Stimulated activated CD4-positive, alpha-beta T cell treated with anti-CD3 and anti-CD28 coated beads, TNF-alpha, amount 100 ng/mL, for 48 hours (primary cell): ENCODE measurements at places on chromosomes 7 and 10.

DNA sequence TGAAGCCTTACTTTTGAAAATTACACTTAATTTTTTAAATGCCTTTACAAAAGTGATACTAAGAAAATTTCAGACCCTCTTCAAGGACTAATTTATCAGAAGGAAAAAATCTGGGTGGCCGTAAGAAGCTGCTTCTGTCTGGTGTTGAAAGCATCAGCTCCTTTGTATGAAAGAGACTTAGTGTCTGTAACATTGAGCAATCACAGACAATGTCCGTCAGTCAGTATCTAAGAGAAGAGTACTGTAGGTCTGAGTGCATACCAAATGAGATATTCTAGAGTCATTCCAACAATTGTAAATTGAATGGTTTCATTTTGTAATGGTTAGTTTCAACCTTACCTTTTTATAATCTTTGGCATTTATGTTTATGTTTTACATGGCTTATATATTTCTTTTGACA lies 11.1 kb upstream of the MDFIC start:
- DNase-seq: no peak

DNA sequence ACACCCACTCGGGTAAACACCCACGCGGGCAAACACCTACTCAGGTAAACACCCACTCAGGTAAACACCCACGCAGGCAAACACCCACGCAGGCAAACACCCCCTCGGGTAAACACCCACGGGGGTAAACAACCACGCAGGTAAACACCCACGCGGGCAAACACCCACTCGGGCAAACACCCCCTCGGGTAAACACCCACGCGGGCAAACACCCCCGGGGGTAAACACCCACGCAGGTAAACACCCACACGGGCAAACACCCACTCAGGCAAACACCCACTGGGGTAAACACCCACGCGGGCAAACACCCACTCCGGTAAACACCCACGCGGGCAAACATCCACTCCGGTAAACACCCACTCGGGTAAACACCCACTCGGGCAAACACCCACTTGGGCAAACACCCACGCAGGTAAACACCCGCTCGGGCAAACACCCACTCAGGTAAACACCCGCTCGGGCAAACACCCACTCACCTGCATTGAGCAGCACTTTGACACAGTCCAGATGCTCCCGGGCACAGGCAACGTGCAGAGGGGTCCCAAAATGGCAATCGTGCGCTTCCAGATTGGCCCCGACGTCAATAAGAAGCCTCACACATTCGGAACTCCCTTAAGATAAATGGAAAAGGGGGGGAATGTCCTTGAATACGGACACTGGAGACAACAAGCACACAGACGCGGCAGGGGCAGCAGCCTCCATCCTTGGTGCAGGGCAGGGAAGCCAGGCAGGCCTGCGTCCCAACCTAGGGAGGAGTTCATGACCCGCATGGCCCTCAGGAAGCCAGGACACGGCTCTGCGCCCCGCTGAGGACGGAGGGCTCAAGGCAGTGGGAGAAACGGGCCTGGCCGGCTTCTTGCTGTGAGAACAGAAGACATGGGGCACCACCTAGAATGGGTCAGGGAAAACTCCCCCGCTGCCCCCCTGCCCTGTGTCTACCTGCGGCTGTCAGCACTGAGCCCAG lies 17.6 kb downstream of the ASB13 start:
- DNase-seq: no peak

GRCh38 chr10:77244746-77245145 lies 392.9 kb downstream of the KCNMA1 start:
- no peak for DNase-seq

GRCh38 chr7:108211382-108212201 lies 81.4 kb upstream of the LAMB4 start:
- DNase-seq: no peak

- no peak for DNase-seq
Measured at GRCh38 chr7:83267141-83267631, 104.5 kb upstream of the PCLO start.

DNA sequence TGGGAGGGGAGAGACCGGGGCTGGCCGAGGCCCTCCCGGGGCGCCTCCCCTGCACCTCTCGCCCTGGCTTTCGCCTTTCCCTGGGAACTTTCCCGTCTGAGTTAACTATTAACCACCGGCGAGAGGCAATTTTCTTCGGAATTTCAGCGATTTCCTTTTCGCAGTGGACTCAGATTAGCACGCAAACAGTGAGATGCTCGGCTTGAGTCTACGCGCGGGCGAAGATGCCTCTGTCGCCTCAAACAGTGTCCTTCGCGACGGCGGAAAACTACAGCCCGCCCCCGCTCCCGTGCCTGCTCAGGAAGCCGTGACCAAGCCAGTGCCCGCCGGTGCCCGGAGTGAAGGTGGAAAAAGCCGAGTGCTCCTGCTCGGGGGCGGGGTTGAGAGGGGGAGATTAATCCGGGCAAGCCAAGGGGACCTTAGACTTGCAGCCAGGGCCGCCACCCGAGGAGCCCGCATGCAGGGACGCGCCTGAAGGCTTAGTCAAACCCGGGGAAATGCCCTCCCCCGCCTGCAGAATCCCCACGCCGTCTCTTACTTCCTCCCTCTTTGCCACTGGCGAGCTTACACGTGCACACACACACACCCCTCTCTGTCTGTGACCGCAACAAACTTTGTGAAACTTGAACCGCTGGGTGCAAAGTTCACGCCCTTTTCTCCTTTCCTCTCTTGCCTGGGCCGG lies 14.5 kb upstream of the PAX2 start:
- DNase-seq: no peak

- DNase-seq: no peak
Measured at GRCh38 chr7:108875139-108875538, 305.5 kb downstream of the DNAJB9 start.

GRCh38 chr10:32988604-32989003 lies 30.6 kb upstream of the ITGB1 start:
- no peak for DNase-seq

DNA sequence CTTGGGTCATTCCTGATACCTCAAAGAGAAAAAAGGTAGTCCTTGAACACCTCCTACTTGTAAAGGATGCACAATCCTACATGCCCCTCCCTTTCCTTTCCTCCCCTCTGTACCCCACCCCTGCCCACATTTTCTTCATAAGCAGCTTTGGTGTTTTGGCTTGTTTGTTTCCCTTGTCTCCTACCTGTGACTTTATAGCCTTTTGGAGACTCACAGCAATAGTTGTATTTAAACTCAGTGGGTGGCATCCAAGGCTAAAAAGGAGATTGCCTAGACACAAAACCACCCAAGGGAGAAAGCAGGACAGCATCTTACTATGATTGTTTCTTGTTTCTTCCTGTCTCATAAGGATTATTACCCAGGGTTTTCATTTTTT lies 63.4 kb downstream of the EGFR start:
- DNase-seq: no peak

DNA sequence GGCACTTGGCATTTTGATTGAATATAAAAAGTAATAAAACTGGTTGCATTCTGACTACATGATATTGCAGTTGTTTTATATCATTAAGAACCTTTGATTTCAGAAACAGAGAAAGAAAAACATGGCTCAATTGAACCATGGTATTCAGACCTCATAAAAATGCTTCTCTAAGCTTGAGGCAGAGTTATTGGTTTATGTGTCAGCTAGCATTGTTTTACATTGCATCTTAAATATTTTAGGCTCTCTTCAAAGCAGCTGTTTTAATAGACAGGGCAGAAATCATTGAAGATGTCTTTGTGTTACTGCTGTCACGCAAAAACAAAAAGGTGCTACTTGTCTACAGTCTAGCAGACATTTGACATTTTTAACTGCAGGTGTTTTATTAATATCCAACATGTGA lies 299.2 kb downstream of the EXOC4 start:
- no peak for DNase-seq

- no peak for DNase-seq
Measured at GRCh38 chr10:80259405-80259871, 30.0 kb downstream of the MAT1A start.

DNA sequence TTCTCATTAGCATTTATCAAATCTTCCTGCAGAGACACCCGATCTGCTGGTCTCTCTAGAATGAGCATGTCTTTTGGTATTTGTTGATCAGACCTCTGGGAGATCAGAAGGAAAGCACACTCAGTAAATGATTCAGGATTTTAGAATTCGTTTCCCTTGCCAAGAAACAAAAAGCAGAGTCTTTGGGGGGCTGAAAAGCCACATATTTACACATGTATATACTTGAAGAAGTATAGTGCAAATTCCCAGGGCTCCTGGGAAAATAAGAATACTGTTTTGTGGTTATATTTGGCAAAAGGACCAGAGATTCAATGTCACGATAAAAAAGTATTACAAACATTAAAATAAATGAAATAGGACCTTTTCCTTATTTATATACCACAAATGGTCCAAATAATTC lies 100.2 kb downstream of the AGMO start:
- no peak for DNase-seq

DNA sequence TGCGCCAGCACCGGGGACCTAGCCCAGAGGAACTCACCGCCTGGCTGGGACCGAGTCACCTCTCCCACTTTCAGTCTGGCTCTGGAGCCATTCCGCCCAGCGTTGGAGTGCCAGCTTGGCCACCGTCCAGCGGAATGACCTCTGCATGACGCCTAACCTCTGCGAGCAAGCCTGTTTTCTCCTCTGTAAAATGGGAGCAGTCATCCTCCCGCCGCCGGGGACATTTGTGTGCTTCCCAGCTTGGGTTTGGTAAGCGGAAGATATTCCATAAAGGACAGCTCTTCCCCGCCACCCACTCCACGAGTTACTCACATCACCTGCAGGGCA lies 1.3 kb upstream of the ZCCHC24 start:
- no peak for DNase-seq

- no peak for DNase-seq
Measured at GRCh38 chr7:116772423-116772863, 89.9 kb upstream of the CAPZA2 start.

DNA sequence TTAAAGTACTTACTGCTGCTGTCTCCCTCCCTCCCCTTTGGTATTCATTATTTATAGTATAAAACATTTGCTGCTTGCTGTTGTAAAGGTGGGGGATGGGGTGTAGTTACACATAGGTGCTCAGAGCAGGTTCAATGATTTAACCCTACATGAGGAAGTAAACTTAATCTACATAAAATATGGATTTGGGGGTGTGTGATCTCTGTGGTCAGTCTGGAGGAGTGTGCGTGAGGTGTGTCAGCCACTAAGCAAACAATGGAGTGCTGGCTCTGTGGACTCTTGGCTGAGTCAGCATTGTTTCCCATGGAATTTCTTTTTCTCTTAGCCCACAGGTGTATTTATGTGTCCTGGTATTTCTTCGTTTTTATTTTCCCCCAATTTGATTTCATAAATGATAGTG lies 133.9 kb downstream of the AUTS2 start:
- DNase-seq: no peak

DNA sequence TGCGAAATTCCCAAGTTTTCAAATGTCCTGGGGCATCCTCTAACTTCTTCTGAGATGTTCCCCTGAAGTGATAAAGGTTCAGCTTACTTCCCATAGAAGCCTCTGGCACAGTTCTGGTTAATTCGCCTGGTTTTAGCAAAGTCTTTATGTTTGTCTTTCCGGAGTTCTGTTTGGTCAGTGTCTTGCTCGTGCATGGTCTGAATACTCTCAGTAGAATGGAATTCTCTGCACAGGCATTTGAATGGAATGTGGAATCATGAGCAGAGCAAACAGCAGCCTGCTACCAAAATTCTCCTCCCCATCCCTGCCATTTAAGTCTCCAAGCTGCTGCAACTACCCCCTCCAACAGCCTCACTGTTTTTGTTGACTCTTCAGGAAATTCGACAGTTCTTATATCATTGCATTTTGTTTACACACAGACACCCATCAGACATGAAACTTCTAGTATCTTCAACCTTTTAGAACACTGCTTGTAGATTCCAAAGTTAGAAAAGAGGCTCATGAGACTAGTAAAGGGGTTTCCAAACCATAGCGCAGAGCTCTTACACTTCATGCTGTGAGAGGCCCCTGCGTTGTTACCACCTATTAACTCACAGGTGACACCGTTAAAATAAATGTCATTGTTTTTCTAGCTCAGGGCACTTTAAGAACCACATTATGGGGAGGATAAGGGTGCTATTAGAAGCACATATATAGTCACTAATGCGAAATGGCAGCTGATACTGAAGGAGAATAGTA lies 129.7 kb downstream of the PLCE1 start:
- no peak for DNase-seq

GRCh38 chr10:119693262-119693957 lies 32.4 kb upstream of the INPP5F start:
- no peak for DNase-seq

DNA sequence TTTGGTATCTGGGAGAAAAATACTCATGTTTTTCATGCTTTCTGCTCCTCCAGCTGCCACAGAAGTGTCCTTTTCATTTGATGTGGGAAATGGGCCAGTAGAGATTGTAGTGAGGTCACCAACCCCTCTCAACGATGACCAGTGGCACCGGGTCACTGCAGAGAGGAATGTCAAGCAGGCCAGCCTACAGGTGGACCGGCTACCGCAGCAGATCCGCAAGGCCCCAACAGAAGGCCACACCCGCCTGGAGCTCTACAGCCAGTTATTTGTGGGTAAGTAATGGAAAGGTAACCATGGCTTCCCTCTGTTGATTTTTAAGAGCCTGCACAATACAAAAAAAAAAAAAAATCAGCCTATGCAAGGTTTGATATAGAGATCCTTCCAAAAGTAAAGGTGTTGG lies 443.1 kb upstream of the C7orf33 start:
- DNase-seq: no peak

DNA sequence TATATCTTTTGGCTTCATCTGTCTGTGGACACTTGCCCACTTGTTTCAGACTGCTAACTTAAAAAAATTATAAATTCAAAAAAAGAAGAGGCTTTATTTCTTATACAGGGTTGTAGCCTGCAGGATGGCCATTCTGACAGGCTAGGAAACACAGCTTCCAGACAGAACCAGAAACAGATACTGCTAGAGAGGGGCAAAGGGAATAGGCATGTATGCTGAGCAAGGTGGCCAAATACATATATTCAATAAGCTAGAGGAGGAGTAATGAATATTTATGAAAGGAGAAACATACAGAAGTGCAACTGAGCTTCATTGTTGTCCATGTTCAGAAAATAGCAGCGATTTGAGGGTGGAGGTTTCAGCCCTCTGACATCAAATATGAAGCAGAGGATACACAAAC lies 22.0 kb upstream of the MAGI2 start:
- no peak for DNase-seq

- DNase-seq: no peak
Measured at GRCh38 chr7:155581107-155581830, 34.9 kb upstream of the CNPY1 start.

DNA sequence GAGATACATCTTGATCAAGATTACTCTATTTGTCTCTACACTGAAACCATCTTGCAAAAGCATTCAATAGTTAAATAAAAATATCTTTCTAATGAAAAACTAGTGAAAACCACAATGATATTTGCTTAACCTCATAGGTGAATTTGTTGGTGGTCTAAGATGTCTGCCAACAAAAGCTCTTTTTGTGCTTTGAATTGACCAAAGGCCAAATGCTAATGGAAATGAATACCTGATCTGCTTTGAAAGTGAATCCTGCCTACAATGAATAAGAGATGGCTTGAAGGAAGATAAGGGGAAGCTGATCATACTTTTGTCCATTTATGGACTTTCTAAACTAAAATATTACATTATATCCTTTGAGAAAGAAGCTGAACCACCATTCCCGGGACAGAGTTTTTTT lies 228.9 kb upstream of the ETV1 start:
- no peak for DNase-seq
